ENCODE measurements at places on chromosomes 1 and 21.

GRCh38 chr1:237005674-237006073, 1.4 kb upstream of the MT1HL1 start:
- DNase-seq = no peak

DNA sequence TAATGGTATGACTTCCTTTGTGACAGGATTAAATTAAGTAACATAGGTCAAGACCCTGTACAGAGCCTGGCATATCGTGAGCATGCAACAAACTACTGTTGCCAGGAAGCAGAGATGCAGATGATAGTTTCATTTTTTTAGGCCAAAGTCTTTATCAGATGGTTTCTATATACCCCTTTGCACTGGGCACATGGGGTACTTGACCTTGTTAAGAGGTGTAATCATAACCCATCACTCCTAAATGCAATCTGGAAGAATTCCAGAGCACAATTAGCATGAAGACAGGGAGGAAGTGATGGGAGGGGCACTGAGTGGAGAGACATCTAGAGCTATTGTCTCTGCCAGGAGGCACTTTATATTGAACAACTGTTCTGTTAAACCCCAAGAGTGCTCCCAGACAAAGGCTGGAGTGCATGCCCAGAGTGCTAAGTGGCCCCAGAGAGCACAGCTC, 22.1 kb downstream of the ZBTB17 start:
- DNase-seq = no peak

- DNase-seq = no peak
Measured at GRCh38 chr1:182166750-182167149, 105.2 kb upstream of the ZNF648 start.

DNA sequence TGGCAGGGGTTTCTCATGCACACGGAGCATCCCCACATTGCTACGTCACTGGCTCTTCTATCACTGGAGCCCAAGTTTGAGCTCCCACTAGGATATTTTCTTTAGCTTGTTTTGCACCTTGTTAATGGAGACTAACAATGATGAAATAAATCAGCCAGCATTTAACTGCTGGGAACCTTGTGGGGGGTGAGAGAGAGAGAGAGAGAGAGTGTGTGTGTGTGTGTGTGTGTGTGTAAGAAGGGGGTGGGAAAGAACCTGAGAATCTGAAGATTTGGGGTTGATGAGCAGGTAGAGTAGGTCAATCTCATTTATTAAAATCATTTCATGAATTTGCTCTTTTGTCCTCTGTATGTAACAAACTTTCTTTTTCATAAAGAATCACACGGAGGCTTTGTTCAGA, 624 bp downstream of the C8B start:
- DNase-seq = no peak

DNA sequence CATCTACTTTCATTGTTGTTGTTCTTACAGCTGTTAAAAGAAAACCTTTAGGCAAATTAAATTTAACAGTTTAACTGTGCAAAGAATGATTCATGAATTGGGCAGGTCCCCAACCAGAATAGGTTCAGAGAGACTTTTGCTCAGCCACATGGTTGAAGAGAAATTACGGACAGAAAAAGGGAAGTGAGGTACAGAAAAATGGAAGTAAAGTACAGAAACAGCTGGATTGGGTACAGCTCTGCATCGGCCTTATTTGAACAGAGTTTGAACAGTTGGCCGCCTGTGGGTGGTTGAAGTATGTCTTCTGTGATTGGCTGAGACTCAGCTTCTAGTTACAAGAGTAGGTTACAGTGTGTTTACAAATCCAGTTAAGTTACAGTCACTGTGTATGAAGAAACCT, 210.1 kb downstream of the FGGY start:
- DNase-seq = no peak

DNA sequence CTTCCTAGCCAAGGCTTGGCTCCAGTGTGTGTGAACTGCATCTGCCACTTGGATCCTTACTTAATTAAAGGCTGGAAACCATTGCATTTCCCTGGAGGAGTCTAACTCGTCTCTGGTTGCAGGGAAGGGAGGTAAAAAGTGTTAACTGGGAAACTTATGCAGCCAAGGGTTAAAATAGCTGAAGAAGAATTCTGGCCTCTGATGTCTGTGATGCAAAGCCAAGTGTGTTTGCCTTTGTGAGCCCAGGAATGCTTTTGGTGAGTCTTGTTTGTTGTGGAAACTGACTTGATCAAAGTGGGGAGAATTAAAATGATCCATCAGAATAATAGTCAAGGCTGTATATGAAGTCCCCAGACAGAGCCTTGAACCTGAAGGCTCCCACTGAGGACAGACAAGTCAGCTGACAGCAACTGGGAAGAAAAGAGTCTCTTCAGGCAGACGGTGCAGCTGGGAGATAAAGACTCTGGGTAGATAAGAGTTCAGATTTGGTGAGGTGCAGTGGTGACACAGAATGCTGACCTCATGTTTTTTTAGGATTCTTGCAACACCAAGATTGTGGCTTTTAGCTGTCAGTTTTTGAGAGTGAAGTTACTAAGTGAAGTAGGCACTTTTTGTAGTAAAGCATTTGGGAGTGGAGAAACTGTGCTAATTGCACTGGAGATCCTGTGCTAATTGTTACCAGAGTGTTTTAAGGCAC, 59.5 kb upstream of the WLS start:
- no peak for DNase-seq

- no peak for DNase-seq
Measured at GRCh38 chr1:41800311-41800829, 118.4 kb downstream of the HIVEP3 start.

DNA sequence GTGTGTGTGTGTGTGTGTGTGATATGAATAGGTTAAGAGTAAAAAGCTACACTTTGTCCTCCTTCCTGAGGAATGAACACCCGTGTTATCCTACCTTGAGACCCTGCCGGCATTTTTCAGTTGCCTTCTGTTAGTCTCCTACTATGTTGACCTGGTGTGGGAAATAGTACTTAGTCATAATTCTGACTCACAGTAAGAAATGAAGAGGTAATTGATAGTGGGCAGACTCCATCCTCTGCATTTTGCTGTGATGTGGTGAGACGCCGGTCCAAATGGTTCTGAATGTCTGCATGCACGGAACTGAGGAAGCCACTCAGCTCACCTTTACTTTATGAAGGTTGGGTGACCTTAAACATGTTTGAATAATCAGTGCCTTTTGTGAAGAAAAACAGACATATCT, 12.6 kb downstream of the CD101 start:
- no peak for DNase-seq

- DNase-seq = peak; percentile 21
Measured at GRCh38 chr1:153540394-153541361, at the start of gene S100A5. TSS of gene S100A5 (minus strand) at chr1:153540934. CDS start at chr1:153540191, 743 bp downstream.

Measured in NK-92 treated with Interleukin-12 subunit alpha and Interleukin-12 subunit beta, amount 100 ng/mL, for 24 hours (cell line).